ENCODE measurements at places on chromosomes 16 and 17.

- no peak for DNase-seq
Observed at GRCh38 chr17:80802626-80803450, 188.8 kb upstream of the CHMP6 start.

- no peak for DNase-seq
Observed at GRCh38 chr16:48076455-48077012, 79.3 kb downstream of the ABCC12 start.

DNA sequence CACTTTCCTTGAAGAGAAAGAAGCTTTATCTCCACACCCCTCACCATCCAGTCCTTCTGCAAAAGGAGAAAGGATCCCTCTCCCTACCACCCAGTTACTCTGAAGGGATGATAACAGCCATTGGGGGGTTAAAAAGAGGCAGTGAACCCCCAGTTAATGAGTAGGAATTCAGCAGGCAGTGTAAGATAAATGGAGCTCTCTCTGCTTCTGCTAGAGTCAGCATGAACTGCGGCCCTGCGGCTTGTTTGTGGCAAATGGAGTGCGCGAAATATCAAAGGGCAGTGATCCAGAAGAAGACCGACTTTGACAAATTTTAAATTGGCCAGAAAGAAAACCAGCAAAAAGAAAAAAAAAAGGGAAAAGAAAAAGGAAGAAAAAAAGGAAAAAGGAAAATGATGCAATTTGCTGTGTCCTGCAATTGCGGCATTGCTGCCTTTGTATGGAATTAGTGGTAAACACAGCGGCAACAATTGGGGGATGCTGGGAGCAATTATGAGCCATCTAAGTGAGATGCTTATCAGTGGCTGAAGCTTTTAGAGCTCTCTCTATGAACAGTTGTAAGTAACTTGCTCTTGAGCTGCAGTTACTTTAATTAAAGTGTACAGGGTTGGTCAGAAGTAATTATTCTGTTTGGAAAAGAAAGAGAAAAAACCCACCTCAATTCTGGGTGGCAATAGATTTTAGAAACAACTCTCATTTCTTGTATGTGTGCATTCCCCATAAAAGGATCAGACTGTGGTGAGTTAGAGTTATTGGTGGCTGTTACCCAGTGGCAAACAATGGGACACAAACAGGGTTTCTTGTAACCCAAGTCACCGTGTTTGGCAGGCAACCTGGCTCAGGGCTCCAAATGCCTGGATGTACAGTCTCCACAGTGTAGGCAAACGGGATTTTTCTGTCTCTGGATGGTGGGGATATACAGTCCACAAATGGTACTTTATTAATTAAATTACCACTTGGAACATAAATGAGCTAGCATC is 161.3 kb downstream of the AATF start:
- no peak for DNase-seq

- DNase-seq: no peak
Observed at GRCh38 chr17:32494621-32495358, 8.0 kb downstream of the CDK5R1 start.

GRCh38 chr16:55700961-55701360 is 45.2 kb downstream of the SLC6A2 start:
- DNase-seq: no peak

DNA sequence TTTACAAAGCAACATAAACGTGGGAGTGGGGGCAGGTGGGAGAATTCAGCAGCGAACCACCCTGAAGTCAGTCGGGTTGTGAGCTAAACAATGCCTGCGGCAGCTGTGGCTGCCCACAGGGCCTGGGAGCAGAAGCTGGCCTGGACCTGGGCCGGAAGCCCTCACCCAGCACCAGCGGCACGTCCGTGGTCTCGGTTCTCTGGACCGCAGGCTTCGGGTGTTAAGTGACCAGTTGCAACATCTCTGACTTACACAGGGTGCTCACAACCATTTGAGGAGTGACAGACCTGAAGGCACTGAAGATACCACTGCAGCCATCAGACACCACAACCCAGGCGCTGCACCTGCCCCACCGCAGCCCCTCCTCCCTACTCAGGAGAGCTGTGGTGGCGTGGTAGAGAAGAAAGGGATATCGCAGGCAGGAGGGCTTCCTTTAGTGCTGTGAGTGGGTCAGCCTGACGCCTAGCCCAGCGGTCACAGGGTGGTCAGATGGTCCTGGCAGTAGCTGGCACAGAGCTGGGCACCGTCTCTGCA is 33.8 kb downstream of the CBFA2T3 start:
- DNase-seq: no peak

DNA sequence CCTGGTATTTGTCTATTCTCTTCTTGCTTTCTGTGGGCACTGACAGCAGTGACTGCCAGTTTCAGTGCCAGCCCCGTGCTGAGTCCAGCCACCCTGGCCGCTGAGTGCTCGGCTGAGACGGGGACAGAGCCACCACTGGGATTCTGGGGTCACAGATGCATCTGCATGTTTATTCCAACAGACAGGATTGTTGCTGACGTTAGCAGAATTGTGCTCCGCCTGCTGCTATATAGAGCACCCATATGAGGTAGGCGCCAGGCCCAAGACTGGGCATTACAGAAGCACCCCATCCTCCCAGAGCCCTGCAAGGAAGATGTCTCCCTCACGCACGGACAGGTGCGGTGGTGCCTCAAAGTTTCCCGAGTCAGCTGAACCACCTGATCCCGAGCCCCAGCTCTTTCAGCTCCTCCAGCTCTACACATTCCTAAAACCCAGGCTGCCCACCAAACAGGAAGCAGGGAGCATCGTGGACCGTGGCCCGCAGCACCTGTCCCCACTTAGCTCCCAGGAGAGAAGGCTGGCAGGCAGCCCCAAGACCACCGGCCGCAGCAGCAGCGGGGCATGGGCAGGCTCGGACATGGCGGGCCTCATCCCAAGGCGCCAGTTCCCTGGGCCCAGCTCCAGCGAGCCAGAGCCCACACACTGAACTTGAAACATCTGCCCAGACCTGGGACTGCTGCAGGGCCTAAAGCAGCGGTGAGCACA is 44.9 kb upstream of the RASD1 start:
- no peak for DNase-seq

- DNase-seq: no peak
Observed at GRCh38 chr17:20228860-20229259, 219.7 kb downstream of the SPECC1 start.

DNA sequence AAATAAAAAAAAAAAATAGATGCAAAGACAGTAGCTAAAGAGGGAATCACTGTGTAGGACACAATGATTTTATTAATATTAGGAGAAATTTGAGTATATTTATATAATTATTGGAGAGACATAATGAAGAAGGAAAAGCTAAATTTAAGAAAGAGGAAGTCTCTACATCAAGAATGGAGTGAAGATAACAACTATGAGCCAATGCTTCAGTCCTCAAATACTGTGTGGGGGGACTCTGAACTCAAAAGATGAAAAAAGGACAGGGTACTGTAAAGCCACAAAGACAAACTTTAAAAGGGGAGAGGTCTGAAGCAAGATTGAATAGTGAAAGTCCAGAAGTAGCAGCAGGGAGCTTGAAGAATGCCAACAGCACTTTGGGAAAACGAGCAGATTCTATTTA is 44.7 kb downstream of the SKAP1 start:
- no peak for DNase-seq

DNA sequence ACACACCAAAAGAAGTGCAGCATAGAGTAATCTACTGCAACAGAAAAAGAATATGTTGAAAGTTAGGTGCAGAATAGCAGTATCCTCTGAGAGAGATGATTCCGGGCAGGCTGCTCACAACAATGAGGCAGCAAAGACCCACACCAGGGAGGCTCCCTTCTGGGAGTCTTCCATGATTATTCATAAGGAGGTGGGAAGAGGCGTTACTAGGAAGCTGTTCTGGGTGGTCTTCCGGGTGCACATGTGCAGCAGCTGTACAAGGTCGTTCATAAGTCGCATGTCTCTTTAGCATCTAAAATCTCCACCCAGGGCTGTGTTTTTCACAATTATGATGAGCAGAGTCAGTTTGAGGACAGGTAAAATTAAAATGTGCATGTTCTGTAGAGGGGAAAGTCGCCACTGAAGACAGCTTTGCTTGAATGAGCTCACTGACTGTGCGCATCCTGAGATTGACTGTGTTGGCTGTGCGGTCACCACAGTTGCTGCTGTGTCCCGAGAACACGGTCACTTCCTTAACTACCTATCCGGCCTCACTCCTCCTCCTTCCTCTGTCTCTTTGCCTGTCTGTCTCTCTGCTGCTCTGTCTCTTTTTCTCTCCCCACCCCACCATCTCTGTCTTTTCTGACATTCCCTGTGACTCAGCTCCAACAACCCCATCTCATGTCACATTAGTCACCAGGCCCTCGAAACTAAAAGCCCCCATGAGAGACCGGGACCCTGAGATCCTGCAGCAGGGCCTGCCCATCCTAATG is 125.5 kb upstream of the HSBP1 start:
- no peak for DNase-seq

DNA sequence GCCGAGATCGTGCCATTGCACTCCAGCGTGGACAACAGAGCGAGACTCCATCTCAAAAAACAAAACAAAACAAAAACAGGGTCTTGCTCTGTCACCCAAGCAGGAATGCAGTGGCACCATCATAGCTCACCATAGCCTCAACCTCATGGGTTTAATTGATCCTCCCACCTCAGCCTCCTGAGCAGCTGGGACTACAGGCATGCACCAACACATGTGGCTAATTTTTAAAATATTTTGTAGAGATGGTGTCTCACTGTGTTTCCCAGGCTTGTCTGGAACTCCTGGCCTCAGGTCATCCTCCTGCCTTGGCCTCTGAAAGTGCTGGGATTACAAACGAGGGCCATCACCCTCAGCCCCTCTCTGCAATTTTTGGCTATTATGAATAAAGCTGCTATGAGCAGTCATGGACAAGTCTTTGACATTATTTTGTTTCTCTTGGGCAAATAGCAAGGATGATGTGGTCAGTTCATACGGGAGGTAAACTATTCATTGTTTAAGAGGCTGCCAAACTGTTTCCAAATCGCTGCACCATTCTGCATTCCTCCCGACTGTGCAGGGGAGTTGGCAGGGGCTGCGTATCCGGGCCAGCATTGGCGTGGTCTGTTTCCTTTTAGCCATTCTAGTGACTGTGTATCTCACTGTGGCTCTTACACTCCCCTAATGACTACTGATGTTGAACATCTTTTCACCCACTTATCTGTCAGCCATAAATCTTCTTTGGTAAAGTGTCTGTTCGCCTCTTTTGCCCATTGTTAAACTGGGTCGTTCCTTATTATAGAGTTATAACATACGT is 21.1 kb downstream of the EIF4A3 start:
- no peak for DNase-seq

DNA sequence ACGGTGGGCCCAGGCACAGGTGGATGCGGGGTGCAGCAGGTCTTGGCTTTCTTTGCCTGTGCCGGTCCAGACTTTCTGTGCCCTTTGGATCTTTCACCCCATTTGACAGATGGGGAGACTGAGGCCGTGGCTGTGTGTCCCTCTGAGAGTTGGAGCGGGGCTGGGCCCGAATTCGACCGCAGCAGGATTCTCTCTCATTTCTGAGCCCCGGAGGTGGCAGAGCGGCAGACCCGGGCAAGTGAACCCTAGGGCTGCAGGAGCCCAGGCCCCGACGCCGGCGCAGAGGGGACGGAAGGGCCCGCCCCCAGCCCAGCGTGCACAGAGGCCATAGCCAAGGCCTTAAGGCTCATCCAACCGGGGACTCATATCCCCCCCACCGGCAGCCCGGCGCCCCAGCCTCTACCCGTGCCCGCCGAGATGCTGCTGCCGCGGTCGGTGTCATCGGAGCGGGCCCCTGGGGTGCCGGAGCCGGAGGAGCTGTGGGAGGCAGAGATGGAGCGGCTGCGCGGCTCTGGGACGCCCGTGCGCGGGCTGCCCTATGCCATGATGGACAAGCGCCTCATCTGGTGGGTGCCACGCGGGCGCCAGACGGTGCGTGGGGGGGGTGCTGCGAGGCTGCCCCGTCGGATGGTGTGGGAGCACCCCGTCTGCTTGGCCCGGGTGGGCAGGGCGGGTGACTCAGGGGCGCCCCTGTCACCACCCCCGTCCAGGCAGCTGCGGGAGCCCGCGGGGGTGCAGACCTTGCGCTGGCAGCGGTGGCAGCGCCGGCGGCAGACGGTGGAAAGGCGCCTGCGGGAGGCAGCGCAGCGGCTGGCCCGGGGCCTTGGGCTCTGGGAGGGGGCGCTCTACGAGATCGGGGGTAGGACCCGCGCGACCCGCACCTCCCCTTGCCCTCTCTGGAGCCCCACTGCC is 857 bp downstream of the TMC8 start:
- DNase-seq: peak; percentile 68

DNA sequence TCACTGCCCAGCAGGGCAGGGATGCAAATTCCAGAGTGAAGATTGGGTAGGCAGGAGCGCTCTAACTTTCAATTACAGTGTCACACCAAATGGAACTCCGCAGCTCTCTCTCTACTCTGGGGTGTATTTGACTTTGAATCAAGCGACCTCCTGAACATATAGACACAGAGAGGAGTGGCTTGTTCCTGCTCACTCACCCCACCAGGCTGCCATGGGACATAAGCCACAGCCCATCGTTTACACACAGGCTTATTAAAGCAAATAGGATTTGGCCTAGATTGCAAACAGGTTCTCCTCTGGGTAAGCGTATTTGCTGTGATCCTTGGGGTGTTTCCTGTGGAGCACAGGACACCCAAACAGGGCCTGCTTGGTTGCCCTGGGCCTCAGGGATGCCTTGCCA is 281.6 kb upstream of the CCL2 start:
- DNase-seq: no peak

DNA sequence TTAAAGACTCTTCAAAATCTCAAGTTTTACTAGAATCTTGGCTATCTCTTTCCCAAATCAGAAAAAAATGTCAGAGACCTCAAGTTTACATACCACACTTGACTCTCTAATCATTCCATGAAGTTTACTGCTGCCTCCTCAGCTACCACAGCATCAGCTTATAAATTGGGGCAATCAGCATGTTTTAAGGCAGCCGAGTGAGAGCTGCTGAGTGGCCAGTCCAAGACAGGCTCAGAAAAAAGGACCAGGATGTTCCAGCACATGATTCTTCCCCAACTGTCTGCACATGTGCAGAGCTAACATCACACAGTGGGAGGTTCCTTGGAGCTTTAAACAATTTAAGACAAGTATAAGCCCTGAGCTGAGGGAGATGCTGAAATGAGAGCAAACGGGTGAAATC is 140.6 kb upstream of the NUDT7 start:
- no peak for DNase-seq

GRCh38 chr16:80027007-80027965 is 426.7 kb upstream of the MAF start:
- DNase-seq: peak; percentile 34

DNA sequence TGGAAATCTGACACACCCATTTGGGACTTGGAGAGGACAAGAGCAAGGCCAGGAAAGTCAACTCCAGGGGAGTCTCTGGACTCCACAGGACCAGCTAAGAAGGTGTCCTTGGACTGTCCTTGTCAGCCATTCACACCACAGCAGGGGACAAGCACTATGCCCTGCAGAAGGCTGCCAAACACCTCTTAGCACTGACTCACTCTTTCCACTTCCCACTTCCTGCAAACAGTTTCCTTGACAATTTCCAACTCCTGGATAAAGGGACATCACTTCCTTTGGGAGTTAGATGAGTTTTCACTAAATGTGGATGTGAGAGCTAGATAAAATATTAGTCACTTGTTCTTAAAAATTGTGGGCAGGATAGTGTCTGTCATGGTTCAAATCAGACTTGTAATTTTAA is 37.8 kb upstream of the BCAR1 start:
- no peak for DNase-seq

Data from stimulated activated CD8-positive, alpha-beta memory T cell treated with anti-CD3 and anti-CD28 coated beads, Interleukin-15, amount 100 ng/mL, for 4 hours (primary cell).